ENCODE measurements at places on chromosomes 4 and X.

- no peak for DNase-seq
Measured at GRCh38 chr4:16750882-16751642, 147.4 kb downstream of the LDB2 start.

- peak; percentile 38 for DNase-seq
Measured at GRCh38 chrX:40158036-40158706, 60.4 kb upstream of the BCOR start.

GRCh38 chr4:22339491-22339890, 176.4 kb downstream of the ADGRA3 start:
- DNase-seq, result no peak

- DNase-seq, result no peak
Measured at GRCh38 chr4:91754716-91755115, 549.0 kb upstream of the GRID2 start.

DNA sequence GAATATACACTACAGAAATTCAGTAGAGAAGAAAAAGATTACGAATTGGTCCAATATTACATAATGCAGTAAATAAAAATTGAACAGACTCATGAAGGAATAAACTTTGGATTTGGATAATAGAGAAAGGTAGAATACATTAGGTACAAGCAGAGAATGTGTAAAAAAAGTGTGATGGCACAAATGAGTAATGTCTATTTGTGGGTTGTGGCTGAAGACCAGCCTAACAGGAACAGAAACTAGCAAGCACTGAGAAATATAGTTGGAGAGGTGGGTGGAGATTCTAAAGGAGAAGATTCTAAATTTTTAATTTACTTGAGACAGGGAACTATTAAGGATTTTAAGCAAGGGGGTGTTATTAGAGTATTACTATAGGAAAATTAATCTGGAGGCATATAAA, 15.2 kb upstream of the CLOCK start:
- no peak for DNase-seq

DNA sequence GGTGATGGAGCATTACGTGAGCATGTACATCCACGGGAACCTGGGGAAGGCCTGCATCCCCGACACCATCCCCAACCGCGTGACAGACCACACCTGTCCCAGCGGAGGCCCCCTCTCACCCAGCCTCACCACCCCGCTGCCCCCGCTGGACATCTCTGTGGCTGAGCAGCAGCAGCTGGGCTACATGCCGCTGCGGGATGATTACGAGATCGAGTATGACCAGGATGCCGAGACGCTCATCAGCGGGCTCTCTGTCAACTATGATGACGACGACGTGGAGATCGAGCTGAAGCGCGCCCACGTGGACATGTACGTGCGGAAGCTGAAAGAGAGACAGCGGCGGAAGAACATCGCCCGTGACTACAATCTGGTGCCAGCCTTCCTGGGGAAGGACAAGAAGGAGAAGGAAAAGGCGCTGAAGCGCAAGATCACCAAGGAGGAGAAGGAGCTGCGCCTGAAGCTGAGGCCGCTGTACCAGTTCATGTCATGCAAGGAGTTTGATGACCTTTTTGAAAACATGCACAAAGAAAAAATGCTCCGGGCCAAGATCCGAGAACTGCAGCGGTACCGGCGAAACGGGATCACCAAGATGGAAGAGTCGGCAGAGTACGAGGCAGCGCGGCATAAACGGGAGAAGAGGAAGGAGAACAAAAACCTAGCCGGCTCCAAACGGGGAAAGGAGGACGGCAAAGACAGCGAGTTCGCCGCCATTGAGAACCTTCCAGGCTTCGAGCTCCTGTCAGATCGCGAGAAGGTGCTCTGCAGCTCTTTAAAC, 11.1 kb downstream of the TADA2B start:
- DNase-seq, result no peak

DNA sequence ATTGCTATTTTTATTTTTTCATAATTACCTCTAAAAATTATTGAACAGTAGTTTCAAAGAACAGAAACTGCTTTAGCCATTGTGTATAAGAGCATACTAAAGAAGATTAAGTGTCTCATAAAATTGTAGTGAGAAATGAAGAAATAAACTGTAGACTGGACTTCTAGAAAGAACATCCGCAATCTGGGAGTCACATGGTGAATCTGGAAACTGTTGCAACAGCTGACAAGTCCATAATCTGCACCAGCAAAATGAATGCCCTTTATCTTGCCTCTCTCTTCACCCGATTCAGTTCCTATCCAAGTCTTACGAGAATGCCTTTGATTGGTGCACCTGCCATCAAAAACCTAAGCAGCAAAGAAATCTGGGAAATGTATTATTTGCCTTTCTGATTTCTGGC, 312.9 kb downstream of the NAF1 start:
- DNase-seq, result no peak

DNA sequence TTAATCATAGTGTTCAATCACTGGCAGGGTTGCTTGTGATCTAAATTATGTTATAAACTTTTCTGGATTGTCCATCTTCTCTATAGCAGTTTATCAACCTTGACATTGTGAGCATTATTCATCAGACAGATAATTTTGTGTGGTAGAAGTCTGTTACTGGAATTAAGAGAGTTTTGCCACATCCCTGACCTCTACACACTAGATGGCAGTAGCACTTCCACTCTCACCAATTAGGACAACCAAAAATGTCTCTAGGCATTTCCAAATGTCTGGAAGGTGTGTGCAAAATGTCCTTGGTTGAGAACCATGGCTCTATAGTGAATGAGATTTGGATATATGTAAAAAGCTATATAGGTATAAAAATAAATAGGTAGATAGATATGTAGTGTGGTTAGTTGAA, 324.1 kb upstream of the FAM47C start:
- no peak for DNase-seq

GRCh38 chr4:10077076-10077475, 39.5 kb downstream of the WDR1 start:
- no peak for DNase-seq

GRCh38 chr4:141768954-141769353, 132.6 kb downstream of the IL15 start:
- no peak for DNase-seq

- DNase-seq, result no peak
Measured at GRCh38 chrX:148771440-148771839, 271.0 kb downstream of the AFF2 start.

- no peak for DNase-seq
Measured at GRCh38 chrX:10159145-10159468, 2.3 kb downstream of the CLCN4 start.

GRCh38 chrX:110561034-110561433, 202.4 kb downstream of the RTL9 start:
- no peak for DNase-seq

GRCh38 chrX:154135458-154136229, 8.4 kb upstream of the OPN1LW start:
- no peak for DNase-seq

GRCh38 chrX:120309873-120310705, 1.2 kb downstream of the TMEM255A start:
- peak; percentile 22 for DNase-seq

GRCh38 chr4:22672944-22673343, 19.8 kb upstream of the GBA3 start:
- DNase-seq, result no peak

DNA sequence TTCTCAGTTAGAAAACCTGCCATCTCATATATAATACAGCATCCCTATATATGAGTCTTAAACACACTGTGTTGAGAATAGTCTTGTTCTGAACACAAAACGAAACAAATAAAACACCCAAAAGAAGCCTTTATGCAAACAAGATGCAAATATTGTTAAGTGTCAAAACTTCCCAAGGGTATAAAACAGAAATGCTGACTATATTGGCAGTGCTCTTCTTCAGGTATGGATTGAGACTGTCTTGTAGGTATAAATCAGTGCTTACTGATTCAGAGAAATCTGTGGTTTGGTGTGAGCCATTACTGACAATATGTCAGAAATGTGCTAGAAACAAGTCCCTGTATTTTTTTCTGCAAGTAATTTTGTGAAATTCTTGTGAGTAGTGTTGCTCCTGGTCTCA, 82.8 kb upstream of the CTSO start:
- DNase-seq, result no peak
